ENCODE measurements at places on chromosomes 4 and X. TPM values are rescaled to one million over a fixed set of nuclear protein-coding genes. Genes with fewer than 3 reads are reported as not detected.

Gene FGFR3
- 3.6 TPM for polyA plus RNA-seq

DNA sequence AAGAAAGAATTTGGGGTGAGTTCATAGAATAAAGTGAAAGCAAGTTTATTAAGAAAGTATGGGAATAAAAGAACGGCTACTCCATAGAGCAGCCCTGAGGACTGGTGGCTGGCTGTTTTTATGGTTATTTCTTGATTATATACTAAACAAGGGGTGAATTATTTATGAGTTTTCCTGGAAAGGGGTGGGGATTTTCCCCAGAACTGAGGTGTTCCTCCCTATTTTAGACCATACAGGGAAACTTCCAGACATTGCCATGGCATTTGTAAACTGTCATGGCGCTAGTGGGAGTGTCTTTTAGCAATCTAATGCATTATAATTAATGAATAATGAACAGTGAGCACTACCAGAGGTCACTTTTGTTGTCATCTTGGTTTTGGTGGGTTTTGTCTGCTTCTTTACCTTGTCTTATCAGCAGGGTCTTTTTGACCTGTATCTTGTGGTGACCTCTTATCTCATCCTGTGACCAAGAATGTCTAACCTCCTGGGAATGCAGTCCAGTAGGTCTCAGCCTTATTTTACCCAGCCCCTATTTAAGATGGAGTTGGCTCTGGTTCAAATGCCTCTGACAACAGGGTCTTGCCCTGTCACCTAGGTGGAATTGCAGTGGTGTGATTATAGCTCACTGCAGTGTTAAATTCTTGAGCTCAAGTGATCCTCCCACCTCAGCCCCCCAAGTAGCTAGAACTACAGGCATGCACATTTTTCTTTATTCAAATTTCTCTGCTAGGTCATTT, 27.1 kb downstream of the RAPGEF2 start:
- no peaks in the 10 kb centered on the region for H3K27me3 ChIP-seq
- no peak overlapping the region for H3K4me3 ChIP-seq
- H3K36me3 ChIP-seq, result no peaks in the 10 kb centered on the region
- no peak for DNase-seq
- peaks cover 28% of the 10 kb centered on the region for H3K4me1 ChIP-seq

DNA sequence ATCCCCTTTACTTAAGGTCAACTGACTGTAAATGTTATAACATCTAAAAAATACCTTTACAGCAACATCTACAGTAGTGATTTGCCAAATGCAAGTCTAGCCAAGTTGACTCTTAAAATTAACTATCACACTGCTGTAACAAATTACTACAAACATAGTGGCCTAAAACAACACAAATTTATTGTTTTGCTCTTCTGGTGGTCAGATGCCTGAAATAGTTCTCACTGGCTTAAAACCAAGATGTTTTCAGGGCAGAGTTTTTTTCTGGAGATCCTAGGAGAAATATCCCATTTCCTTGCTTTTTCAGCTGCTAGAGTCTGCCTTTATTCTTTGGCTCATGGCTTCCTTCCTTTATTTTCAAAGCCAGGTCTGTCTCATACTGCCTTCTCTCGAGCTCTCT, 120.5 kb downstream of the ADGRL3 start:
- no peak for DNase-seq
- H3K36me3 ChIP-seq, result peaks cover 10% of the 10 kb centered on the region
- no peaks in the 10 kb centered on the region for H3K27me3 ChIP-seq

GRCh38 chr4:6573986-6574746, 823 bp upstream of the MAN2B2 start:
- no peak overlapping the region for H3K27ac ChIP-seq
- peak overlapping the region; percentile 87 for H3K4me3 ChIP-seq
- peaks cover 3% of the 10 kb centered on the region for H3K4me1 ChIP-seq
- DNase-seq, result peak; percentile 19
- no peaks in the 10 kb centered on the region for H3K36me3 ChIP-seq
- peaks cover 20% of the 10 kb centered on the region for H3K27me3 ChIP-seq

Gene PKD2
- polyA plus RNA-seq, result 17.9 TPM

- no peaks in the 10 kb centered on the region for H3K36me3 ChIP-seq
- no peak for DNase-seq
- H3K27me3 ChIP-seq, result no peaks in the 10 kb centered on the region
- H3K27ac ChIP-seq, result no peak overlapping the region
- H3K4me1 ChIP-seq, result 0 out of 2 replicates have a peak, but pooled peaks cover 1% of the 10 kb centered on the region
Observed at GRCh38 chr4:107804956-107805355, 19.8 kb upstream of the SGMS2 start.

DNA sequence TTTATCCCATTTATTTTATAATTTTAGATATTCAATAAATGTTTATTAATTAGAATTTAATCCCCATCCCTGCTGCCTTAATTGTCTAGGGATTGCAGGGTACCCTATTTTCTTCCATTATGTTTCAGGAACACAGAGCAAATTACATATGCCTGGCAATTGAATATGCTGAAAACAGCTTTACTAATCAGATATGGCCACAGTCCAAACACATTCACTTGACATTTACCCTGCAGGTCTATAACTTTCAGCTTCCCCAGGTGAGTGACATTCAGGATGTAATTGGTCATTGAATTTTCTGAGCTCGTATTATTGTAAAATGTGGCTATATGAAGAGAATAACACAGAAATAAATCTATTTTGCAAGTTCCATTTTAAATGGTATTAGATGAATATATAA, 218.7 kb upstream of the NDST4 start:
- no peaks in the 10 kb centered on the region for H3K27me3 ChIP-seq
- H3K4me1 ChIP-seq, result no peaks in the 10 kb centered on the region
- no peak overlapping the region for H3K4me3 ChIP-seq
- H3K36me3 ChIP-seq, result no peaks in the 10 kb centered on the region
- no peak for DNase-seq
- no peak overlapping the region for H3K27ac ChIP-seq

GRCh38 chr4:95830651-95831050, 9.2 kb upstream of the PDHA2 start:
- no peaks in the 10 kb centered on the region for H3K36me3 ChIP-seq
- H3K27me3 ChIP-seq, result no peaks in the 10 kb centered on the region
- no peak overlapping the region for H3K4me3 ChIP-seq
- DNase-seq, result no peak

DNA sequence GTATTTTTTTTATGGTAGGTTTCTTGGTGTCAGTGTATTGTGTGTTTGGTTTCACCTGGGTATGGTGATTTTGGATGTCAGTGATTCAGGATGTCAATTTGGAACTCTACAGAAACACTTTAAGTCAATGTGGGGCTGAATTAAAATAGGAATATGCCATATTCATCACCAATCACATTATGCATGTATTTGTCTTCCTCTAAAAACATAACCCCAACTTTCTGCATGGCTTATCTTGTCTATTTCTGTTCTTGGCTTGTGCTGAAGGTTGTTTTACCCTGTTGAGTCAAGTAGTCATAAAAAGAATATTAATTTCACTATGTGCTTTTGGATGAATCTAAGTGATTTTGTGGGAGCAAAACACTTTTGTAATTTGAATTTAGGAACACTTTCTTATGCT, 19.0 kb downstream of the ZNF721 start:
- H3K4me1 ChIP-seq, result peaks cover 7% of the 10 kb centered on the region
- no peak for DNase-seq
- H3K27ac ChIP-seq, result no peak overlapping the region
- H3K4me3 ChIP-seq, result no peak overlapping the region
